ENCODE measurements at places on chromosomes 3 and 15.

DNA sequence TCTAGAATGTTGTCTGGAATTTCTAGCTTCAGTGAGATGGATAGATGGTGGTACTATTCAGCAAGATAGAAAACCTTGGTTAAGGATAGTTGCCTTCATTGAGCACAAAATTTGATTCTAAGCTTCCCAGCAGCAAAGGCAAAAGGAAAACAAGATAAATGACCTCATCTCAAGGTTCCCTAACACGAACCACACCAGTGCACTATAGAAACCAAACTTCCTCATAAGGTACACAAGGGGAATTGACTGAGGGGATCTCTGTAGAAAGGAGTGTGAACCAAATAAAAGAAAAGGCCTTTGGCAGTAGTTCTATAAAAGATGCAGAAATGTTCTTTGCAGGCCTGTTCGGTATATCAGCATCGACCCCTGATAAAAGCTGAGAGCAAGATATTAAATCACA, 288.9 kb downstream of the SHQ1 start:
- DNase-seq: no peak

DNA sequence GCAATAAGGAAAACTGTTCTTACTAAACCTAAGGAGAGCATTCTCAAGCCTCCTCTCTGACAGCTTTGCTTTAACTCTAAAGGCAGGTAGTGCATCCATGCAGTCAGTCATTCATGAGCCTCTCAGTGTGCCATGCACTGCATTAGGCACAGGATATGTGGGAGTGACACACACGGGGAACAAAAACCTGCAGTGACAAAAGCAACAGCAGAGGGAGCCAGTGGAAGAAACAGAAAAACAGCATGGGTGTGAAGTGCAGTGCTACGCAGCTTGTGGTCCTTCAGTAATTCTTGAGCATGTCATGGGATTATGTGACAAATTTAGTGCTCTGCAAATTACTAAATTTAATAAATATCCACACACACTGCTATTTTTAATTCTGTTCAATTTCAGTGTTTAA, 230.7 kb downstream of the BBX start:
- no peak for DNase-seq

DNA sequence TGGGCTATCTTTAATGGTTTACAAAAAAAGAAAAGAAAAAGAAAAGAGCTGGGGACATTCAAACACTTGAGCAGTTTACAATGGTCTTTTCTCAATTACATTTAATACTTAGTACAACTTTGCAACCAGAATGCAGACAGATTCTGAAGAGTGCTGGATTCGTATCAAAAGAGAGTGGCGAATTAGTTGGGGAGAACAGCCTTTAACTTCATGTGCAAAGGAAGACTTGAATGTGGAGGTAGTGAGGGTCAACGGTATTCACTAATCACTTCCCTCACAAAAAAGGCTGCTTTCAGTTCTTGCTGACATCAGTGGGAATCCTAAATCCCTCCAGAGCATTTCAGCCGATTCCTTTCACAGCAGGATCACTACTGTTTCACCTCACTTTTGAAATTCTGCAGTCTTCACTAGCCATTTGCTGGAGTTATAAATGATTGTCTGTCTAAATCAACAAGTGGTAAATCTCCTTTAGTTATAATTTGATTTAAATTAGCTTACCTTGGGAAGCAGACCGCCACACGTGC, 323.0 kb upstream of the SEMA6D start:
- no peak for DNase-seq

GRCh38 chr15:25556136-25556535, 117.3 kb upstream of the UBE3A start:
- no peak for DNase-seq

DNA sequence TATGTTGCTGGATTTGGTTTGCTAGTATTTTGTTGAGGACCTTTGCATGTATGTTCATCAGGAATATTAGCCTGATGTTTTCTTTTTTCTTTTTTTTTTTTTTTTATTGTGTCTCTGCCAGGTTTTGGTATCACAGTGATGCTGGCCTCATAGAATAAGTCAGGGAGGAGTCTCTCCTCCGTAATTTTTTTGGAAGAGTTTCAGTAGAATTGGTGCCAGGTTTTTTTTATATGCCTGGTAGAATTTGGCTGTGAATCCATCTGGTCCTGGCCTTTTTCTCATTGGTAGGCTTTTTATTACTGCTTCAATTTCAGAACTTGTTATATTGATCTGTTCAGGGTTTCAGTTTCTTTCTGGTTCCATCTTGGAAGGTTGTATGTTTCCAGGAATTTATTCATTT, 165.8 kb downstream of the VPS8 start:
- no peak for DNase-seq

GRCh38 chr3:197340521-197340871, 42.1 kb upstream of the DLG1 start:
- DNase-seq: no peak

- no peak for DNase-seq
These were observed 10.5 kb upstream of the CTSH start for GRCh38 chr15:78955355-78955754.

DNA sequence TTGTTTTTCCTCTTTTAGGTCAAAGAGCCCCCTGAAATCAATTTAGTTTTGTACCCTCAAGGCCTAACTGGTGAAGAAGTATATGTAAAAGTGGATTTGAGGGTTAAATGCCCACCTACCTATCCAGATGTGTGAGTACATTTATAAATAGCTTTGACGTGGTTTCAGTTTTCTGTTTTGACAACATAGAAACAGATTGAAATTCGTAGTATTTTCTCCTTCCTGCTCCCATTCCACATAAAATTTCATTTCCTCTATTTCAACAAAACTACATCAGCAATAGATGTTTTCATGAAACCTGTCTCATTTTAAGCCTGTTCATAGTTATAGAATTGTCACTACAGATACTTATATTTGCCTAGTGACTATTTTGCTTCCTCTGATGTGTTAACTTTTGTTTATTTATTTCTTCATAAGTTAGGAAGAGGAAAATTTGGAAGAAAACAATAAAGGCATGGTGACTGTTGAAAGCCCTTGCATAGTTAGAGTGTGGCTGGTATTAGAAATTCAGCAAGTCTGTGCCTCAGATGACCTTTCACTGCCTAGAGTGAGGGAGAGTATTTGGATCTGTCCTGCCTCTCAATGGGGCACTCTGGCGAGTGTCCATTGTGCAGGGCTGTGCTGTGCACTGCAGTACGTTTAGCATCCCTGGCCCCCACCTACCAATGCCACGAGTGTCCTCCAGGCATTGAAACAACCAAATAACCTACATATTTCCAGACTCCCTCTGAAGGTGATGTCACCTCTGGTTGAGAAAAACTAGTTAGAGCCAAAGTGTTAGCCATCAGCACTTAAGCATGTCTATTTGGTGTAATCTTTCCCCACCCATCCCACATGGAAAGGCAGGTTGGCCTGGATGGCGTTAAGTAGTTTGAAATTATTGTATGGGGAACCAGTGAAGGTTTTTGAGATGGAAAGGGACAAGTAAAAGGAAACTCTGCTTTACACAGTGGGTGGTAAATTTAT, 5.9 kb downstream of the EIF2AK4 start:
- DNase-seq: no peak

GRCh38 chr15:83810110-83810509, 156.2 kb downstream of the ADAMTSL3 start:
- DNase-seq: no peak

DNA sequence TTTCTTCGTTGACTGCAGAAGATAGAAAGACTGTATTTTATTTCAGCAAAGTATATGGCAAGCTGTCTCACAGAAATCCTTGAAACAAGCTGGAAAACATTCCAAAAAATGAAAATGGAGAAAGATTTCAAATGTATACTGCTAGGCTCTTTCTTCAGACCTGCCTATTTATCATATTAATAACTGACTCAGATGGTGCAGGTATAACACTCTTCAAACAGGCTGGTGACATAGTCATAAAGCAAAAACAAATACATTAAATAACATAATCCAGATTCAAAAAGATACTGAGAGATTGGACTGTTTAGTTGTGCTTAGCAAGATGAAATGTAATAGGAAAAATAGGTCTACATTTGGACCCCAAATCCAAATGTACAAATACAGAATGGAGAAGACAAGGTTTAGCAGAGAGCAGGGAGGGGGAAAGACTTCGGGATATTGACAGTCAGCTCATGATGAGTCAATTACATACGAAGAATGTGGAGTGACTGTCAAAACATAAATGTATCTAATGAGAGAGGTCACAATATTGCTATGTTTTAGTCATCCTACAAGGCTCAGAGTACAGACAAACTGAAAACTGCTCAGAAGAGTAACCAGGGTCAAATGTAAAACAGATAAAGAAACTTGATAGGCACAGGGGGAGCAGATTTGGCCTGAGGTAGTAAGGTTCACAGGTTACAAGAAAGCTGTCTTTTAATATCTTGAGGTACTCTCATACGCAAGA, 88.7 kb downstream of the DMXL2 start:
- no peak for DNase-seq

DNA sequence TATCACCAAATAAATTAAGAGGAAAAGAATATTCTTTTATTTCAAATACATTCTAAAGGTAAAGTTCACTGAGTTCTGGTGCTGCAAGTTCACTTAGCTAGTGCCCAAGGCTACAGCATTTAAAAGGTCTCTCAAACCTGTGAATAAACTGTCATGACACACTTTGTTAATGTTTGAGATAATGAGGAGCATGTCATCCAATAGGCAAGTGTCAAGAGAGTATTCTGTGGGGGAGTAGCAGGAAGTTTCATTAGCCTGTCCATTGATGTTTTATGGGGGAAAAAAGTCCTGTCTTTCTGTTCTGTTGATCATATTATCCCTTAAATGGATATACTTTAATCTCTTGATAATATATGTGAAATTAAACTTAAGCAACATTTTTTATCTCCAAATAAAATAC, 4.0 kb downstream of the SPESP1 start:
- no peak for DNase-seq

DNA sequence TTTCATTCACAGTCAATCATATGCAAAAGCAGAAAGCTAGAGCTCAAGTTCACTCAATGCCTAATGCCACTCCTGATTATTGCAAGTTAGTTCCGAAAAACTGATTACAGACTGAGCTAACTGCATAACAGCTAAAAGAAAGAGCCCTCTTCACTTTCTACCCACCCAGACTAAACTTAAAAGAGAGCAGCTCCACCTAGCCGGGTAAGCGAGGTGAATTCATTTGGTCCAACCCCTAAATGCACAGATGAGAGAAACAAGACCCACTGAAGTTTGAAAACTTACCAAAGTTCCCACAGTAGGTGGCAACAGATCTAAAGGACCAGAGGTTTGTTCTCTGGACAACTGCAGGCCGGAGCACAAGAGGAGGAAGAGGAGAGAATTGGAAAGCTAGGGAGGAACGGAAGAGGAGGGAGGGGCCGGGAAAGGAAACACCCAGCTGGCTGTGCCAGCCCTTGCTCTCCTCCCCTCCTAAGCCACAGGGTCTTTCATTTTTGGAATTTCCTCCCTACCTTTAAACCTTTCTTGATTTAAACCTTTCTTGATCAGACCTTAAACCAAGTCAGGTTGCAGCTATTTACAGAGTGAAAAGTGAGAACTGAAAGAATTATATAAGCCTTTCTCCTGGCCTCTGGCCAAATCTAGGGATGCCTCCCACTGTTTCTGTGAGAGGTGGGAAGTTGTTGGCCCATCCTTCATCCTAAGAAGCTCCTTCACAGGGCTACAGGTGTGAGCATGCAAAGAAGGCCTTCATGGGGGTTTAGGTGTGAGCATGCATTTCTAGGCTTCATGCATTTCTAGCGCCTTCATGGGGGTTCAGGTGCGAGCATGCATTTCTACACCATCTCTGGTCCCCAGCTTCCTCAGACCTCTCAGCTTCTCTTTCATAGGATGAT, 114.7 kb upstream of the LMOD3 start:
- DNase-seq: peak; percentile 22

DNA sequence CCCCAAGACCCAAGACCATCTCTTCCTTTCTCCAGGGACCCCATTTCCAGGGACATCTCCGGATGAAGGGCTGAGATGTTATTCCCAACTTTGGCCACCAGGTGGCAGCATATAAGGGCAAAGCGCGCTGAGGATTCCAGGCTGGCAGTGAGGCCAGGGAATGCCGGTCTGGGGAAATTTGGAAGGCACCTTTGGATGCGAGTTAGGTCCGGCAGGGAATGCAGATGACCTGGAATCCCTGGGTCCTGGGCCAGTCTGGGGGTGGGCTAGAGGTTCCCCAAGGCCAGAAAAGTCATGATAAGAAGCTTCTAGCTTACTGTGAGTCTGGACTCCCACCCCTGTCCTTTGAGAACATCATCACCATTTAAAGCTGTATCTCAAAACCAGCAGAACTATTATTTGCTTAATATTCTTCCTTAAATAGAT, 1.6 kb upstream of the CHST13 start:
- peak; percentile 50 for DNase-seq

DNA sequence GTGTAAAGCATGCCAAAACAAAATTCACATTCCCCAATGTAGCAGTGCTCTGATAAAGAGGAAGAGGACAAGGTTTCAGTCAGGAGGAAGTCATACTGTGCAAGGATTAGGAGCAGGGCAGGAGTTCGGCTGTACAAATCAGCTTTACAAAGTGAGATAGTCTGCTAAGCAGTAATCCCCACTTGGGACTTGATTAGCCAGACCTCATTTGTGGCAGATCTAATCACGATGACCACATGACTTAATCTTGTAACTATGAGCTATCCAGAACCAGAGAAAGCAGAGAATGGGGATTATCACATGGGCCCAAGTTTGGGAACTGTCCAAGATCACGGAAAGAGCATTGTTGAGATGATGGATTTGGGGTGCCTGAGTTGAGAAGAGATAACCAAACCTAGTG, 7.8 kb downstream of the DCBLD2 start:
- DNase-seq: no peak

DNA sequence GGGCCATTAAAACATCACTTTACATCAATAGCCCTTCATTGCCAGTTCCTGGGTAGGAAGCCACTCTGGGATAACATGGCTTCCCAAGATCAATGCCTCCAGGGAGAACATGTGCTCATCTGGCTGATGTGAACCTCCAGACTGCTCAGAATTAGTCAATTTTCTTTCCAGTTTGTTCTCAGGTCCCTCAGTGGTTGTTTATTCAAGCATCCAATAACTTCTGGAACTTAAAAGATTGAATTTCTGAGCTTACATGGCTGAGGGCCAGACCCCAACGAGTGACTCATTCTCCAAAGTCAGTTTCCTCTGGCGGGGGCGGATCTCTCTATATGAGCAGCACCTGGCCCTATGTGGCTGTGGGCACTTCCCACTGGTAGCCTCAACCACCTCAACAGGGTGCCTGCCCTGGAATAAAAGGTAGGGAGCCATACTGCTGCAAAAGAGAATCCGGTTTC, 34.0 kb downstream of the LYZL4 start:
- peak; percentile 50 for DNase-seq

GRCh38 chr15:85314633-85315032, 65.8 kb upstream of the AKAP13 start:
- no peak for DNase-seq

DNA sequence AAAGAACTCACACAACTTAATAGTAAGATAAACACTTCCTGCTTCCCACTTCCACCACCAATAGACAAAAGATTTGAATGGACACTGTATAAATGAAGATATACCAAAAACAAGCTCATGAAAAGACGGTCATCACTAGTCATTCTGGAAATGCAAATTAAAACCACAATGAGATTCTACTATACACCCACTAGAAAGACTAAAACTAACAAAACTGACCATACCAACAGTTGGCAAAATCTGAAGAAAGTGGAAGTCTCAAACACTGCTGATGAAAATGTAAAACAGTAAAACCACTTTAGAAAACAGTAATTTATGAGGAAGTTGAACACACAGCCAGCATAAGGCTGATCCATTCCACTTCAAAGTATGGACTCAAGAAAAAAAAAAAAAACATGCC, 35.6 kb upstream of the CD96 start:
- DNase-seq: no peak
